ENCODE measurements at places on chromosomes 6 and 20.

GRCh38 chr6:75748003-75748742 lies 866 bp upstream of the MYO6 start:
- no peak for DNase-seq

GRCh38 chr20:62667530-62668440 lies 25.5 kb downstream of the SLCO4A1 start:
- no peak for DNase-seq

- peak; percentile 29 for DNase-seq
These were observed 33.9 kb downstream of the SLC17A4 start for GRCh38 chr6:25788305-25788922.

DNA sequence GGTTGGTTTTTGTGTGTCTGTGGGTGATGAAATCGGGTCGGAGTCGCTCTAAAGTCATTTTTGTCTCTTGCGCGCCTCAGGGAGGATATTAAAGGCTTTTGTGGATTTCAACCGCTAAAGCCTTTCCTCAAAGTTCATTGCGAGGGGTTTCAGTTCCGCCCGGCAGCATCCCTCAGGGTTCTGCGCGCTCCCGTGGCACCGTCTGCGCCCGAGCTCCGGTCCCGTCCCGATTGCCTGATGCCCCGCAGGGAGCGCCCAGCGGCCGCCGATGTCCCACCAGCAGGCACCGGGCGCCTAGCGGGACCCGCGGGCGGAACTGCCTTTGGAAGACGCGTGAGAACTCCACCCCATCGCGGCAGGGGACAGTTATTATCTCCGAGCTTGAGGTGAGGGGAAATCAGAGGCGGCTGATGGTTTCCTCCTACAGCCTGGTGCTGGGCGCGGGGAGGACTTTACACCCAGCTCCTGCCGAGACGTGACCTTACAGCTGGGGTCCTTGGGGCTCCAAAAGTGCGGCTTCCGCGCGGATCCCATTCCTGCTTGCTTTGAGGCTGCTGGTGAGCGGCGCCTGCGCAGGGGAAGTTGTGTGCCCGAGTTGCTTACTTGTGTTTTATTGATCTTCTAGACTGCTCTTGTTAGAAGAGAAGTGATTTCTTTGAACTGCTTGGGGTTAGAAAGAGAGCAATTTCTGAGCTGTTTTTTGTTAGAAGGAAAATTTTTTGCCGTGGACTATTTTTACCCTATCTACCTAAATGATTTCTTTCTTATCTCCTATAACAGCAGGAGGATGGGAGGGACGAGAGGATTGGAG lies 27.1 kb downstream of the ULBP1 start:
- peak; percentile 49 for DNase-seq

- DNase-seq, result no peak
These were observed 92.8 kb downstream of the CEP57L1 start for GRCh38 chr6:109188115-109188411.

- no peak for DNase-seq
These were observed 174.0 kb downstream of the AIG1 start for GRCh38 chr6:143234734-143235133.

DNA sequence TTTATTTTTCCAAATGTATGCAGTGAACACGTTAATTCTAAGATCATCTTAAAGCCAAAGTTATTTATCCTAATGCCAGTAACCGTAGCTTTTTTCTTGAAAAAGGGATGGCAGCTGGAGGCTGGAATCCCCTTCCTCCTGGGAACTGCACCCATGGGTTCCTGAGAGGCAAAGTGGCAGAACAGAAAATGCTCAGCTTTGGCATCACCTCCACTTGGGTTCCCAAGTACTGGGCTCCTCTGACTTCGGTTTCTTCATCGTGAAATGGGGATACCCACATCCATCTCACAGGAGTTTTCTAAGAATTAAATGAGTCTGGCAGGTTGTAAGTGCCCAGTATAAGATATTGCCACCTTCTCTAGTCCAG lies 6.2 kb upstream of the DDX43 start:
- DNase-seq, result no peak
